Tongue (tissue), 3 donors: ENCODE measurements at places on chromosomes 16 and 17. TPM values are rescaled to one million over a fixed set of nuclear protein-coding genes. Genes with fewer than 3 reads are reported as not detected.

The RCVRN gene
- total RNA-seq: not detected

The EPOP gene
- total RNA-seq: not detected

The MILR1 gene
- total RNA-seq: 6.9 TPM

The CORO1A gene
- total RNA-seq: 14.8 TPM

The RPL26 gene
- 4,405 TPM for total RNA-seq

GRCh38 chr16:85615852-85616606 is 2.9 kb downstream of the GSE1 start:
- peak; percentile 82 for DNase-seq

- no peak for DNase-seq
These were observed 14.3 kb downstream of the CCNF start for GRCh38 chr16:2443555-2443954.

- peak; percentile 96 for DNase-seq
These were observed 124.5 kb upstream of the ZFHX3 start for GRCh38 chr16:73172241-73172972.

GRCh38 chr17:43560461-43561427 is 14.6 kb upstream of the ETV4 start:
- no peak for DNase-seq

GRCh38 chr17:39618956-39619785 is 7.6 kb upstream of the PPP1R1B start:
- DNase-seq: no peak

DNA sequence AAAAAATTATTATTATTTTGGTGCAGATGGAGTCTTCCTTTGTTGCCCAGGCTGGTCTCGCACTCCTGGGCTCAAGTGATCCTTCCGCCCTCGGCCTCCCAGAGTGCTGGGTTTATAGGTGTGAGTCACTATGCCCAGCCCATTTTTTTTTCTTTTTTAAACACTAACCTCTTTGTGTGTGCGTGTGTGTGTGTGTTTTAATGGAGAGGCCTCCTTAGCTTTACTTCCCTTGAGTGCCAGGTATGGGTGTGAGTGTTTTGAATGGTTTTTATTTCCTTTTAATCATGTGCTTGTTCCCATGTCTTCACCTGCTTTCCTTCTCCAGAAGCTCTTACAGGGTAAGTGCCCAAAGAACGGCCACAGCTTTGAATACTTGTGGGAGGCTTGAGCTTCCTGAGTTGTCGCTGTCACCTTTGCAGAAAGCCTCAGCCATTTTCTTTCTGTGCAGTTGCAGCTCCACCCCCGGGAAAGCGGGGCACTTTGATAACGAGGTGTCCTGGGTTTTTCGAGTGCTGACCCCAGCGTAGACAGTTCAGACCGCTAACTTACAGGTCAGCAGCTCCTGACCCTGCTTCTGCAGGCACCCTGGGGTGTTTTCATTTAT is 22.6 kb downstream of the AKAP1 start:
- DNase-seq: no peak

DNA sequence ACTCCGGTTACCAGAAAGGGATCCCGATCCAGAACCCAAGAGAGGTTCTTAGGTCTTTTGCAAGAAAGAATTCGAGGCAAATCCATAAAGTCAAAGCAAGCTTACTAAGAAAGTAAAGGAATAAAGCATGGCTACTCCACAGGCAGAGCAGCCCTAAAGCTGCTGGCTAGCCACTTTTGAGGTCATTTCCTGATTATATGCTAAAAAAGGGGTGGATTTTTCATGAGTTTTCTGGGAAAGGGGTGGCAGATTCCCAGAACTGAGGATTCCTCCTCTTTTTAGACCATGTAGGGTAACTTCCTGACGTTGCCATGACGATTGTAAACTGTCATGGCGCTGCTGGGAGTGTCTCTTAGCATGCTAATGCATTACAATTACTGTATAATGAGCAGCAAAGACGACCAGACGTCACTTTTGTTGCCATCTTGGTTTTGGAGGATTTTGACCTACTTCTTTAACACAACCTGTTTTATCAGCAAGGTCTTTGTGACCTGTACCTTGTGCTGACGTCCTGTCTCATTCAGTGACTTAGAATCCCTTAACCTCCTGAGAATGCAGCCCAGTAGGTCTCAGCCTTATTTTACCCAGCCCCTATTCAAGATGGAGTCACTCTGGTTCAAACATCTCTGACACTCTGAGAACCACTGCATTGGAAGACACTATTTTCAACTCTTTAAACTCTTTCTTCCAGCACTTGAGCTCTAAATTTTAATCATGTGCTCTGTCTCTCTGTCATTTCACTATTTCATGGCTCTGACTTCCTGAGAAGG is 203.6 kb upstream of the CACNG3 start:
- no peak for DNase-seq

DNA sequence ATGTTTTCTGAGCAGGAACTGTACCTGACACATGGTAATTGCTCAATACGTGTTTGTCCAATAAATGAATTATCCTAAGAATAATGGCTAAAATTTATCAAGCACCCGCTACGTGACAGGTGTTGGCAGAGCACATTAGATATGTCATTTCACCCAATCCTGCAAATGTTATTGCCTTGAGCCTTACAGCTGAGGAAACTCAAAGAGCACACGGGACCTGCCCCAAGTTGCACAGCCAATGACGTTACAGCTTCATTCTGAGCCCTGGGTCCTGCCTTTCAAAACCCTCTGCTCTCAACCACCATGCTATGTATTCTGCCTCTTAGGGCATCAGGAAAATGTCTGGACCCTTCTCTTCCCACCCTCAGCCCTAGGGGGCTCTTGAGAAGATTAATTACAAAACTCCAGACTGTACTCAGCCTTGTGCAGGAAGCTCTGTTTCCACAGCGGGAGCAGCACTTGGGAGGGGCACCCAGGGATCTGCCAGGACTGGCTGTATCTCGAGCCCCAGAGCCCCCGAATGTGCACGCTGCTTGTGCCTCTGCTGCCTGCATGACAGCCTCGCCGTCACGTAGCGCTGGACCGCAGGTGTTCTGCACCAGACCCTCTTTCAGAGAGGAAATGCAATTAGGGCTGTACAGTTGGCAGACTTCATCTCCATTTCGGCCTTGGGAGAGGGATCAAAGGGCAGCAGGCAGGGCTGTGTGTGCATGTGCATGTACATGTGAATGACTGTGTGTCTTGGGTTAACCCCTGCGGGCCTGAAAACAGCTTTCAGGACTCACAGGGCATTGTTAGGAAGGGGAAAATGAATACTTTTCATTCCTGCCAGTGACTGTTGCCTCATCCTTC is 71.6 kb downstream of the GPR139 start:
- DNase-seq: no peak

GRCh38 chr16:85594273-85594977 is 18.7 kb upstream of the GSE1 start:
- DNase-seq: no peak

GRCh38 chr16:66447491-66447890 is 20.4 kb downstream of the BEAN1 start:
- DNase-seq: no peak

DNA sequence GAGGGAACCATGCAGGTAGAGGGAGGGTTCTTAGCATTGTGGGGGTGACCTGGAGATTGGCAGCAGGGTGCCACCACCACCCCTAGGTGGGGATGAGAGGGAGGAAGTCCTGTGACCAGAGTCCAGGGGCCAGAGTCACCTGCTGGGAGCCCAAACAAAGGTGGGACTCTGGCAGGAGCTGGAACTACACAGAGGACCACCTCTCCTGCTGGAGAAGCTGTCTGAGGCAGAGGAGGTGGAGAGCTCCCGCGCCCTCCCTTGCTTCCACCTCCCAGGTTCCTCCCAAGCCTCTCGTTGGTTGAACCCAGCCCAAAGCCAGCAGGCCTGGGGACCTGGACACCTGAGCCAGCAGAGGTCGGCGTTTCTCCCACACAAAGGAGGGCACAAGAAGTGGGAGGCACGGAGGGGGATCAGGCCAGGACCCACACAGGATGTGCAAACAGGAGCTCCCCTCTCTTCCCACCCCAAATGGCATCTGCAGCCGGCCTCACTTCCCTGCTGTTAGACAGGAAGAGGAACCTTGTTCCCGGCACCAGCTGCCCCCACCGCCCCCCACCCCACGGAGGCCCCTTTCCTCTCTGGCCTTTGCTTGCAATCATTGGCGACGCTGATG is 154.6 kb downstream of the SEC14L1 start:
- no peak for DNase-seq

DNA sequence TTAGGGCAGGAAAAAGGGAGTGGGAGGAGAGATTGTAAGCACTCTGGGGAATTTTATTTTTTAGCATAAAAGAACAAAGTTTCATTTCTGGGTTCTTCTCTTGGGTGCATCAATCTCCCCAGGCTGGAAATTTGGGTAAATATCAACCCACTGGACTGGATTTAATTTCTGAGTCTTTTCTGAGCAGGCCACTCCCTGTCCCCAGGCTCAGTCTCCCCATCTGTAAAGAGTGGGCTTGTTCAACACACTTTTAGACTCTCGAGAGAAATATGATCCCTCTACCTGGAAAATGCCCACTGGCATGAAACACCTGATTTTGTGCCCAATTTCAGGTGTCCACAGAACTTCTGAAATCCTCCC is 617 bp upstream of the VTN start:
- no peak for DNase-seq

GRCh38 chr17:75965468-75965867 is 13.5 kb downstream of the ACOX1 start:
- no peak for DNase-seq

GRCh38 chr16:70796301-70796700 is 4.7 kb downstream of the VAC14 start:
- no peak for DNase-seq

DNA sequence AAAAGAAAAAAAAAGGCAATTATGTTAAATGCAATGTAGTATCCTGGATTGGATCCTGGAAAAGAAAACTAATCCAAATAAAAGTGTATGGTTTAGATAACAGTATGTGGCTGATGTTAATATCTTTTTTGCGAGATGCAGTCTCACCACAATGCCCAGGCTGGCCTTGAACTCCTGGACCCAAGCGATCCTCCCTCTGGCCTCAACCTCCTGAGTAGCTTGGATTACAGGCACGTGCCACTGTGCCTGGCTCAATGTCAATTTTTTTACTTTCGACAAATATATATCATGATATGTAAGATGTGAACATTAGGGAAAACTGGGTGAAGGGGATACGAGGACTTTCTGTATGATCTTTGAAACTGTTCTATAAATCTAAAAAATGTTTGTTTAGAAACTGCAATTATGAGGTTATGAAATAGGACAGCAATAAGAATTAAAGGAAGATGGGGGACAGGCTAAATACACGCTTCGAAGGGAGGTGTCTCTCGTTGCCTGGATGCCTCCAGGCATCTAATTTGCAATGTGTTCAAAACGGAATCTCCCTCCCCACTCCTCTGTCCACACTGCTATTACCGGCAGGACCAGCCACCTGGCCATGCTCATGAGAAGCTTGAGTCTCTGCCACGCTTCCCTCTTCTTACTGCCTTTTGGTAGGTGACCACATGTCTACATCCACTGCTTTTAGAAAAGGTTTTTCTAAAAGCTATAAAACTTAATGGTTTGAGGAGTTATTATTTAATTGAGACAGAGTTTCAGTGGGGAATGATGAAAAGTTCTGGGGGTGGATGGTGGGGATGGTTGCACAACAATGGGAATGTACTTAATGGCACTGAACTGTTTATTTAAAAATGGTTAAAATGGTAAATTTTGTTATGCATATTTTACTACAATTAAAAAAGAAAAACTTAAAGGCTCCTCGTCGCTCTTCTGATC is 15.2 kb downstream of the UBE2O start:
- no peak for DNase-seq

DNA sequence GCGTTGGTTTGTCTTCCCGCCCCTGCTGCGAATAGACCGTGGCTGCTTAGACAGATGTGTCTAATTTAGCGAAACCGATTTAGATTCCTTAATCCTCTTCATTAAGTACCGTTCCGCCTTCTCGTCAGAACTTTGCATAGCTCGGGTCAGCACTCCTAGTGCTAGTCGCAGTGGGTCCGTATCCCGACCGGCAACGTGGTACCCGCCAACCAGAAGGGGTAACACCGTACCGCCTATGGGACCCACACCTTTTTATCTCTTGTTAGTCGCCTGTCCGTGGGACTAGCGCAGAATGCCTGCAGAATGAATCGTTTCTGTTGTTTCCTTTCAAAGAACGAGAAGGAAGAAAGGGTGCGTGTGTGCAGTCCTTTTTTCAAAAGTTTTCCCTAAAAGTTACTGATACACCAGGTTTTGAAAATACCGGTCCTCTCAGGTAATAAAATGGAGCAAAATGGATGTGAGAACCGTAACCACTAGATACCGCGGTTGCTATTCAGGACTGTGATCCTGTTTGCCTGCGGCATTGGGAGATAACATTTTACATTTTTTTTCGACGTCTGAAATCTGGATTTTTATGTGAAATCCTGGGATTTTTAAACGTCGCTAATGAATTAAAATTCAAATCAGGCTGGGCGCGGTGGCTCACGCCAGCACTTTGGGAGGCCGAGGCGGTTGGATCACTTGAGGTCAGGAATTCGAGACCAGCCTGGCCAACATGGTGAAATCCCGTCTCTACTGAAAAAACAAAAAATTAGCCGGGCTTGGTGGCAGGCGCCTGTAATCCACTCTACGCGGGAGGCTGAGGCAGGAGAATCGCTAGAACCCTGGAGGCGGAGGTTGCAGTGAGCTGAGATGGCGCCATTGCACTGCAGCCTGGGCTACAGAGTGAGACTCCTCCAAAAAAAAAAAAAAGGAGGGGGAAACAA is 998 bp upstream of the SRSF1 start:
- DNase-seq: no peak

GRCh38 chr16:7436306-7436705 is 103.7 kb downstream of the RBFOX1 start:
- DNase-seq: no peak

DNA sequence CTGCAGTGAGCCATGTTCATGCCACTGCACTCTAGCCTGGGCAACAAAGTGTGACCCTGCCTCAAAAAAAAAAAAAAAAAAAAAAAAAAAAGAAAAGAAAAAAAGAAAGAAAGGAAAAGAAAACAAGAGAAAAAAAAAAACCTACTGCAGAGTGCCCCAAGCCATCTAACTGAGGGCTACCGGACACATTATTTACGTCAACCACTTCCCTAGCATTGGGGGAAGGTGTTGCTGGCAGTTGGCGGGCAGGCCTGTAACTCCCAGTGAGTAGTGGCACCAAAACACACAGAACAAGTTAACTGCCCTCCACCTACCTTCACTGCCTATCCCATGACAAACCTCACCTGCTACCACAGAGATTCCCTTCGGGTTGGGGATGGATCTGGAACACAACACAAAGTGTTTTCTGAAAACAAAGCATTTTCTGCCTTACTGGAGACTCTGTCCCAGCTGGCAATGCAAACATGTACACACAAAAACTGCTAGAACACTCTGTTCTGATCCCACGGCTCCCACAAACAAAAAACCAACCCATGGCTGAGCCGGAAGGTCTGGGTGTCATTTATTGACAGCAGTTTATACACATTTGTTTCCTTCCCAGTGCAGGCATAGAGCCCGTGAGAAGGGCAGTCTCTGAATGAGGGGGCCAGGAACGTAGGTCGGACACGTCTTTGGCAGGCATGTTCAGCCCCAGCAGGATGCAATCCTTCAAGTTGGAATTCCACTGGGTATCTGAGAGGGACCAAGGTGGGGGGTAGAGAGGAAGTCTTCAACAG is 11.0 kb downstream of the PHB1 start:
- peak; percentile 80 for DNase-seq

DNA sequence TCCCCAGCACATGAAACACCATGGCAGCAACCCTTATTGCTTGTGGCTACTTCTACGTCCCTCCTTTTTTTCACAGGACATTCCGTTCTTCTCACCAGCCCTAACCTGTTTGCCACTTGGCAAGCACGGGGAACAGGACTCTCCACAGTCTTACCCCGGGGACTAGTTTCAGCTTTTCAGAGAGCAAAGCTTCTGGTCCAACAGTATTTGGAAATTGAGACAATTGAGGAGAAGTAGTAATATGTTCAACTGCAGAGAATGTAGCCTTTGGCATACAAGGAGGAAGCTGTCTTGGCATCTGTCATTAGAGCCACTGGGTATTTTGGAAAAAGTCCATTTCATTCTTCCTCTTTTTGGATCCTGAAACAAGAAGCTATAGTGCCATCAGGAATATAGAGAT is 65.7 kb downstream of the MAP2K6 start:
- DNase-seq: no peak
